ENCODE measurements at places on chromosomes 6 and 20. TPM values are rescaled to one million over a fixed set of nuclear protein-coding genes. Genes with fewer than 3 reads are reported as not detected.

LRRC73 gene
- total RNA-seq, result 5.7 TPM

PLAGL2 gene
- total RNA-seq, result 2.2 TPM

LZTS3 gene
- 15.0 TPM for total RNA-seq

VSX1 gene
- total RNA-seq, result under 0.01 TPM

DXO gene
- 7.1 TPM for total RNA-seq

HLA-DRA gene
- total RNA-seq, result 2.2 TPM

ADGRF1 gene
- total RNA-seq, result not detected

EYA2 gene
- total RNA-seq, result 1.5 TPM

SLC16A10 gene
- total RNA-seq, result 7.6 TPM

WFDC10B gene
- not detected for total RNA-seq

ME1 gene
- 5.7 TPM for total RNA-seq

CALHM5 gene
- 0.25 TPM for total RNA-seq

LAMA2 gene
- 11.8 TPM for total RNA-seq

ITPA gene
- 28.0 TPM for total RNA-seq

MEI4 gene
- total RNA-seq, result 0.25 TPM

FABP7 gene
- 630 TPM for total RNA-seq

CST2 gene
- not detected for total RNA-seq

Measured in temporal lobe (tissue), 4 donors.